ENCODE measurements at places on chromosomes 13 and 19.

DNA sequence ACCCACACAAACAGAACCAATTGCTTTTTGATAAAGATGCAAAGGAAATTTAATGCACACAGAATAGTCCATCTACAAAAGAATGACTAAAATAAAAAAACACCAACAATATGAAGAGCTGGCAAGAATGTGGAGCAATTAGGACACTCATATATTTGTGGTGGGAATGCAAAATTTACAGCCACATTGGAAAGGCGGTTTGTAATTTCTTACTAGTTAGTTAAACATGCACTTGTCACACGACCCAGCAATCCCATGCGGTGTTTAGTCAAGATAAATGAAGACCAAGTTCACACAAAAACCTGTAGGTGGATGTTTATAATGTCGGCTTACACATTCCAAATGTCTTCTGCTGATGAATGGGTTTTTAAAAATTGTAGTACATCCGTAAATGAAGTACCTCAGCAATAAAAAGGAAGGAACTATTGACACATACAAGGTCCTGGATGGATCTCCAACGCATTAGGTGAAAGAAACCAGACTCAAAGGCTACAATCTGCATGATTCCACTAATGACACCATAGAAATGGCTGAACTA, 5.2 kb downstream of the GRTP1 start:
- H3K4me3 ChIP-seq: no peak overlapping the region
- peaks cover 9% of the 10 kb centered on the region for H3K4me1 ChIP-seq
- no peaks in the 10 kb centered on the region for H3K36me3 ChIP-seq

DNA sequence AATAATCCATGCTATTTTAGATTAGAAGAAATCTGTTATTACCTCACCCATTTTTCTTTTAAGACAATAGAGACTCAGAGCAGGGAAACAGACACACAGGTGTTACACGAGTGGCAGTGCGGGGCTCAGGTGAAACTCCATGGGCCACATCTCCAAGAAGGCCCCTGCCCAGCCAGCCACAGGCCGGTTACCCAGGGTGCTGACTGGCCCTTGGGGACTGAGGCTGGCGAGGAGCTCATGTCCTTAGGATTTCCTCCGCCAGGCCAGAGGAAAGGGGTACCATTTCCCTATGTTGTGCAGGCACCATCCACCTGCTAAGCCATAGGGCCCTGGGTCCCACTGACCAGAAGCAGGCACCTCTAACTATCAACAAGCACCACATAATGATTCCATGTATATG, 10.6 kb downstream of the C19orf47 start:
- peaks cover 17% of the 10 kb centered on the region for H3K4me1 ChIP-seq
- no peaks in the 10 kb centered on the region for H3K27me3 ChIP-seq
- no peak for DNase-seq
- no peak overlapping the region for H3K4me3 ChIP-seq

DNA sequence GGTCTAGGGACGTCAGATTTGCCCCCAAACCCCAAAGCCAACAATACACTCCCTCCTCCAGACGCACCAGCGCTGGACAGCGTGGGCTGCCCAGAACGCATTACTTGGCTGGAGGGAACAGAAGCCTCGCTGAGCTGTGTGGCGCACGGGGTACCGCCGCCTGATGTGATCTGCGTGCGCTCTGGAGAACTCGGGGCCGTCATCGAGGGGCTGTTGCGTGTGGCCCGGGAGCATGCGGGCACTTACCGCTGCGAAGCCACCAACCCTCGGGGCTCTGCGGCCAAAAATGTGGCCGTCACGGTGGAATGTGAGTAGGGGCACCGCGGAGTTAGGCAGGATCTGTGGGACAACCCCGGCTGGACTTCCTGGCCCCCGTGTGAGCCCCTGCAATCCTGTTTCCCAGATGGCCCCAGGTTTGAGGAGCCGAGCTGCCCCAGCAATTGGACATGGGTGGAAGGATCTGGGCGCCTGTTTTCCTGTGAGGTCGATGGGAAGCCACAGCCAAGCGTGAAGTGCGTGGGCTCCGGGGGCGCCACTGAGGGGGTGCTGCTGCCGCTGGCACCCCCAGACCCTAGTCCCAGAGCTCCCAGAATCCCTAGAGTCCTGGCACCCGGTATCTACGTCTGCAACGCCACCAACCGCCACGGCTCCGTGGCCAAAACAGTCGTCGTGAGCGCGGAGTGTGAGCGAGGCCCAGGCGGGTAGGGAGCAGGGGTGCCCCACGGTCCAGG, 4.0 kb downstream of the ICAM5 start:
- peaks cover 51% of the 10 kb centered on the region for H3K27me3 ChIP-seq
- peaks cover 3% of the 10 kb centered on the region for H3K36me3 ChIP-seq
- no peak overlapping the region for H3K27ac ChIP-seq
- no peak for DNase-seq
- H3K4me3 ChIP-seq: no peak overlapping the region

DNA sequence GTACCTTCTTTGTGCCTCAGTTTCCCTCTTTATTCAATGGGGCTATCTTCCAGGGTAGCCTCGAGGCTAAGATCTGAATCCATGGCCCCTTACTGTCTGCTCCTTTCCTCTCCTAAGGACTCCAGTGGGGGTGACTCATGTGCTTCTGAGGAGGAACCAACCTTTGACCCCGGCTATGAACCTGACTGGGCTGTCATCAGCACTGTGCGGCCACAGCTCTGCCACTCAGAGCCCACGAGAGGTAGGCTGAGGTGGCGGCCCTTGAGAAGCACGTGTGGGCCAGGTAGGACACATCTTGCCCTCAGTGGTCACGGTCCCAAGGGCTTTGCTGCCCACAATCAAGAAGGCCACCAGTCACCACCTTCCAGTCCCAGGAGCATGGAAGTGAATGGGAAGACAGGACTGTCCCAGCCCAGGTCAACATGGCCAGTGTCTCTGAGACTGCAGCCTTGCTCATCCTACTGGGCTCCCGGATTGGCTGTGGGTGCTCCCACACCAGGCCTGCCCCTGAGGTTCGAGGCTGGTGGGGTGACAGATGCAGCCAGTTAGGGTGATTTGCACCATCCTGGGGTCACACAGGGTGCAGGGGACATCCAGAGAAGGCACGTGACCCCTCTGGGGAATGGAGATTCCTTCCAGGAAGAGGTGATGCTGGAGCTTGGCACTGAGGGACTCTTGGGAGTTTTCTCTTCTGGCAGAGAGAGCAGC, 2.8 kb downstream of the TBC1D17 start:
- H3K27me3 ChIP-seq: no peaks in the 10 kb centered on the region
- peaks cover 30% of the 10 kb centered on the region for H3K36me3 ChIP-seq
- peaks cover 20% of the 10 kb centered on the region for H3K4me1 ChIP-seq
- H3K4me3 ChIP-seq: no peak overlapping the region
- peak; percentile 72 for DNase-seq
- H3K27ac ChIP-seq: no peak overlapping the region

GRCh38 chr19:945401-946252, 19.8 kb downstream of the ARID3A start:
- peaks cover 9% of the 10 kb centered on the region for H3K4me1 ChIP-seq
- H3K4me3 ChIP-seq: no peak overlapping the region
- H3K27me3 ChIP-seq: no peaks in the 10 kb centered on the region
- no peak overlapping the region for H3K27ac ChIP-seq
- H3K36me3 ChIP-seq: peaks cover 2% of the 10 kb centered on the region
- DNase-seq: no peak

Data from chondrocyte (in vitro differentiated cells).